ENCODE measurements at places on chromosomes 2 and 18.

- no peak for DNase-seq
Measured at GRCh38 chr2:11132036-11132671, 23.1 kb upstream of the SLC66A3 start.

DNA sequence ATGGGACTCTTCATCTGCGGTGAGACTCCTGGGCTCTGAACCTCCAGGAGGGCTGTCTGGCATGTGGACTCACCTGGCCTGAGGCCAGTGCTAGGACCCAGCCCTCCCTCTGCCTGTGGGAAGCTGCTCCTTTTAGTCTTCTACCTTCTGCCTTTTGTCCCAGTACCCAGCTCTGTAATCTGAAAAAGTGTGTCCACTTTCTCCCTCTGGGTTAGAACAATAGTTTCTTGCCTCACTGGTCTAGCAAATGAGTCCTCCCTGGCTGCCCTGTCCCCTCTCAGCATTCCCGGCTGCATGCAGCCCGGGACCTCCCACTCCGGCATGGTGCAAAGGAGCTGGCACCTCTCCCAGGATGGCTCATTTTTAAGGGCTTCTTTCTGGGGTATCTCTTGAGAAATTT is 25.9 kb downstream of the GKN2 start:
- DNase-seq: no peak

DNA sequence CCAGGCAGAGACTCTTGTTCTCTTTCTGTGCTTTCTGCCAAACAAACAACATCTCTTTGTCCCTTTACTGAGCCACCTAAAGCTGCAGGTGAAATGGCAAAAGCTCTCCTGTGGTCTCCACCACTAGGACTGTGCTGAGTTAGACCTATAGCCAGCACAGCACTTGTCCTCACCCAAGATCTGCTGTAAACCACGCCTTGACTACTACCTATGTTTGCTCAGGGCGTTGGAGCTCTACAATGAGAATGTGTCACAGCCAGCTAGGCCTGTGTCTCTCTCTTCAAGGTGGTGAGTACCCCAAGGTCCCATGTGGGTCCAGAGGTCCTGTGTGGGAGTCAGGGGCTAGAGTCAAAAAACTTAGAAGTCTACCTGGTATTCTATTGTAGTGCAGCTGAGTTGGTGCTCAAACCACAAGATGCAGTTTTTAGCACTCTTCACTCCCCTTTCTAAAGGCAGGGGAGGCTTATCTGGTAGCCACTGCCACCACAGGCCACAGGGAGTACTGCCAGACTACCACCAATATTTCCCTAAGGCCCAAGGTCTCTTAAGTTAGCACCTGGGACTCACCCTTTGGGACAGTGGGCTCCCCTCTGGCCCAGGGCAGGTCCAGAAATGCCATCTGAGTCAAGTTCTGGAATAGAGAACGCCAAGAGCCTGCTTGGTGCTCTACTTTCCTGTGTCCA is 96.8 kb upstream of the RPRM start:
- DNase-seq: no peak

DNA sequence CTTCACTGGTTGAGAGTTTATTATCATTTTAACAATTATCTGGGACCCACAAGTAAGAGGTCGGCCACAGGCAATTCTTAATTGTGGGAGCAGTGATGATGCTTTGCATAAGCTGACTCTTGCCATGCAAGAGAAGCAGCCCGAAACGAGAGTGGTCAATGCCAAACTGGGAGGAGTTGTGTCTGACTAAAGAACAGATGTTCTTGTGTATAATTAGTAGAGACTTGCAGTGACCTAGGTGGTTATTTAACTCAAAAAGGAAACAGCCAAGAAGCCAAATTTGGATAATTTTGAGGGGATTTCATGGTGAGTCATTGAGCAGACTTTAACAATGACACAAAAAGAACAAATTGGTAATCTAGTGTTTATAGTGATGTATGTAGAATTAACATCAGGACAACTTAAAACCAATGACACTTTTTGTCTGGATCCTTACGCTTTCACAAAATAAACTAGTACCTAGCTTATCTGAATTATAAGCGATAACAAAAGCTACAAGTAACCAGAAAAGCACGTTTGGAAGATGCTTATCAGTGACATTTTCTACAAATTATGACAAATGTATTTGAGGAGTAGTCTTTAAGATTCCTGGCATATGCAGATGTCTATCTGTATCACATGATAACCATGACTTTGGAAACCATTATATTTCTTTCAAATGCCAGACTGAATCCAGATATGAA is 184.7 kb upstream of the DLGAP1 start:
- no peak for DNase-seq
